ENCODE measurements at places on chromosomes 6 and 20. TPM values are rescaled to one million over a fixed set of nuclear protein-coding genes. Genes with fewer than 3 reads are reported as not detected.

GRCh38 chr6:156885562-156885961 lies 108.4 kb downstream of the ARID1B start:
- no peak for DNase-seq

- peak; percentile 75 for DNase-seq
Observed at GRCh38 chr6:50850223-50851048, 31.8 kb downstream of the TFAP2B start.

DNA sequence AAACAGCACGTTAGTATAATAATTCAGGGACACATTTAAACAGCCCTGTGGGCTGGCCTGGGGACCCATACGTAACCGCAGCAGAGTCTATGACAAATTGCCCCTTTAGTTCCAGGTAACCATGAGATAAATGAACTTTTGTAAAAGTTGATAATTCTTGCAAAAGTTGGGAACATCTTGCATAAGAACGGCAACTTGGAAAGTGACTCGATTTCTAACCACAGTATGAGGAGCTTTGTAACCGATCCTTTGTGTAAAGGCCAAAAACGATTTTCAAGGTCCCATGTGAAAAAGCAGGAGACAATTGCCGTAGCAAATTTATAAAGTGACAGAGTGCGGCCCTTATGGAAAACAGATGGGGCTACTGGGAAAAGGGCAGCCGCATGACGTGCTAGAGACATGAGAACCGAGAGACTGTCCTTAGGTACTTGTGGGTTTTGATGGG lies 81.6 kb downstream of the PSMG4 start:
- DNase-seq: no peak

DNA sequence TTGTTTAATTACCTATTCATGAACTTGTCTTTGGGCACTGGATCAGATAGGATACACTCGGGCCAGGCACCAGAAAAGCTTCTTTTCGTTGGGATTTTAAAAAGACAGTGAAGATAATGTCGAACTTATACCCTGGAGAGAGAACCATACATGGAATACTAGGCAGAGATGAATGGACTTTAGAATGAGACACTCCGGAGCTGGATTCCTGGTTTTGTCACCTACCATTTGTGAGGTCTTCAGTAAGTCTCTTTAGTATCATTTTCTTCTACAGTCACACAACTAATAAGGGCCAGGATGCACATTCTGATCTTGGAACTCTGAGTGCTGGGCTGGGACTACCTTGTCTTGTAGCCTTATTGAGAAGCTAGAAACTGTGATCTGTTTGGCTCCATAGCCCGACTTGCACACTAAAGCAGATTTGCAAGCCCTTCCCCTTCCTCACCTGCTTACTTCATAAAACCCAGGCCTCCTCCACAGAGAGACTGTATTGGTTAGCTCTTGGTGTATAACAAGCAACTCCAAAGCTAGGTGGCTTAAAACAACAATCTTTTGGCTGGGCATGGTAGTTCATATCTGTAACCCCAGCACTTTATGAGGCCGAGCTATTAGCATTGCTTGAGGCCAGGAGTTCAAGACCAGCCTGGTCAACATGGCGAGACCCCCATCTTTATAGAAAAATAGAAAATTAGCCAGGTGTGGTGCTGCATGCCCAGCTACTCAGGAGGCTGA lies 7.4 kb upstream of the IFT52 start:
- DNase-seq: peak; percentile 27

The OR2H1 gene
- not detected for total RNA-seq

DNA sequence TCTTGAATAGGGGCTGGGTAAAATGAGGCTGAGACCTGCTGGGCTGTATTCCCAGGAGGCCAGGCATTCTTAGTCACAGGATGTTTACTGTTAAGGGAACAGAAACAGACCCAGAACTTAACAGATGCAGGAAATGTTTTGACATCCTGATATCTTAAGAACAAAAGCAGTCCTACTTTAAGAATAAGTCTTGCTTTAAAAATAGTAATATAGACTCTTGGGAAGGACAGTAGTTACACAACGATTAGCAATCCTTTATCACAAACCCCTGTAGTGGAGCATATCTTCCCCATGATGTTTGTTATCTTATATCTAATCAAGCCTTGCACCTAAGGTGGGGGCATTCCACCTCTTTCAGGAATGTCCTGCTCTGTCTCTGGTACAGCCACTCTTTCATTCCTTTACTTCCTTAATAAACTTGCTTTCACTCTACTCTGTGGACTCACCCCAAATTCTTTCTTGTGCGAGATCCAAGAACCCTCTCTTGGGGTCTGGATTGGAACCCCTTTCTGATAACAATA lies 493.7 kb upstream of the SULF2 start:
- peak; percentile 50 for DNase-seq

DNA sequence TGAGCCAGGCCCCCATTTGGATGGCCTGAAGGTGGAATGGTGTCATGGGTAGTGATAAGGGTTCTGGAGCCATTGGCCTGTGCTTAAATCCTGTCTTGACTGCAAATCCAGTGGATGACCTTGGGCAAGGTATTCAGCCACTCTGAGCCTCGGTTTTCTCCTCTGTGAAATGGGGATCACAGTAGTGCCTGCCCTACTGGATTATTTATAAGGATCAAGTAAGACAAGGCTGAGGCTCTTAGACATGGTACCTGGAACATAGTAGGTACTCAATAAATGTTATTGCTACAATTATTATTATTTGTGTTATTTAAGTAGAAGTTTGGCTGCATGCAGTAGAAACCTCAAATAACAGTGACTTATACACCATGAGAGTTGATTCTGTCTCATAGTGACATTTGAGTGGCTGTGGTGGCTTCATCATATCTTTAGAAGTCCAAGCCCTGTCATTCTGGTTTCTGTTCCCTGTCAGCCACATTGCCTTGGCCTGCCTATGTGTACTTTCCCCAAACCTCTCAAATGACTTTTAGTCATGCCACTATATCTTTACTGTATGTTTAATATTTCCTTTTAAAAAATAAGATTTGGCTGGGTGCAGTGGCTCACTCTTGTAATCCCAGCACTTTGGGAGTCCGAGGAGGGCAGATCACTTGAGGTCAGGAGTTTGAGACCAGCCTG lies 37.6 kb upstream of the CHMP4B start:
- DNase-seq: no peak

- no peak for DNase-seq
Observed at GRCh38 chr20:41178904-41179432, 41.6 kb downstream of the PLCG1 start.

GRCh38 chr6:31697555-31697954 lies 5.6 kb downstream of the ABHD16A start:
- no peak for DNase-seq

- no peak for DNase-seq
Observed at GRCh38 chr6:139325125-139325524, 33.3 kb upstream of the TXLNB start.

DNA sequence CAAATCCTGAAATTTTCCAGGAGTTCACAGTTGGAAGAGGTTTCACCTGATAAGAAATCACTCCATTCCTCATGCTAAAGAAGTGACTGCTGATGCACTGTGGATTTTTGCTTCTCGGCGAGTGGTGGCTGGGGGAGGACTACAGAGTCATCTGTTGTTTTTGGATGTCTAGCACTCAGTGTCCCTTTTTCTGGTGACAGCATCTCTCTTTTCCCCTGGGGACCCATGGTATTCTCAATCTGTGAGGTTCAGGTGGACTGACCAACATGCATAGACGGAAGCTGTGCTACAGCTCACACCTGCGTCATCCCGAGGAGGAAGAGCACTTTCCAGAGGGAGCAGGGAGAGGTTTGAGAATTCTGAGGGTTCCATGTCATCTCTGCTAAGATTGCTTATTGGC lies 42.7 kb upstream of the ZNF831 start:
- DNase-seq: no peak

DNA sequence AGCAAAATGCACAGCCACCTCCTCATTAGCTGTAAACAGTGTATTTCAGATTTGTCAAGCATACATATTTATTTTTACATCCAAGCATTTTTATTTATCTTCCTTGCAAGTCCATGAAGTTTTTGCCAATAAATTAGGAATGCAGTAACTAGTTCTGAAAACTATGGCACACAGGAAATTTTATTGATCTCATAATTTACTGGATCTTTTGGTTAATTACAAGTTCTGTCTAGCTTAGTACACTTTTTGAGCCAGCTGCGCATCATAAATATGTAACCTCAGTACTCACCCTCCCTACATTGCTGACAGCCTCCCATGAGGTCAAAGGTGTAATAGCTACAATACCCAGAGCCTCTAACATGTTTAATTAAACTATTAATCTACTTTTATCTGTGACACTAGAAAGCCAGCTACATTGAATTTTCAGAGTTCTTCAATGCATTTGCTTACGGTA lies 898.2 kb downstream of the KIF16B start:
- no peak for DNase-seq

The UBE3D gene
- 3.8 TPM for total RNA-seq

The SLC22A16 gene
- total RNA-seq: 0.42 TPM

The SLC22A1 gene
- total RNA-seq: not detected

The SYCP2 gene
- 0.79 TPM for total RNA-seq

DNA sequence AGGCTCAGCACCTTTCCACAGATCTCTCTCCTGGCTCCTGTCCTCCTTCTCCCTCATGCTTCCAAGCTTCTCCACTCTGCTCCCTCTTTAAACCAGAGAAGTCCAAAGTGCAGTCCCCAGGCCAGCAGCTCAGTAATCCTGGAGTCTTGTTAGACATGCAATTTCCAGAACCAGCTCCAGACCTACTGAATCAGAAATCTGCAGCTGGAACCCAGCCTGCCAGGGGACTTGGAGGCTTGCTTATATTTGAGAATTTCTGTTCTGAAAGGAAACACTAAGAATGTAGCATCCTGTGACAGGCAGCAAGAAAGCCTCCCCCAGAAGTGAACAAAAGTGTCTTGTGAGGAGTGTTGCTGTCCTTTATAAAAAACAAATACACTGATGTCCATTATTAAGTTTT lies 438.1 kb downstream of the BCKDHB start:
- no peak for DNase-seq

GRCh38 chr6:127131772-127132376 lies 13.4 kb downstream of the RSPO3 start:
- no peak for DNase-seq

- no peak for DNase-seq
Observed at GRCh38 chr6:137490961-137491360, 3.2 kb downstream of the OLIG3 start.

- no peak for DNase-seq
Observed at GRCh38 chr20:3674995-3675900, 6.6 kb downstream of the ADAM33 start.

The IRF4 gene
- total RNA-seq: not detected

The FAM209B gene
- not detected for total RNA-seq

- DNase-seq: no peak
Observed at GRCh38 chr6:6497541-6497940, 91.0 kb upstream of the LY86 start.

DNA sequence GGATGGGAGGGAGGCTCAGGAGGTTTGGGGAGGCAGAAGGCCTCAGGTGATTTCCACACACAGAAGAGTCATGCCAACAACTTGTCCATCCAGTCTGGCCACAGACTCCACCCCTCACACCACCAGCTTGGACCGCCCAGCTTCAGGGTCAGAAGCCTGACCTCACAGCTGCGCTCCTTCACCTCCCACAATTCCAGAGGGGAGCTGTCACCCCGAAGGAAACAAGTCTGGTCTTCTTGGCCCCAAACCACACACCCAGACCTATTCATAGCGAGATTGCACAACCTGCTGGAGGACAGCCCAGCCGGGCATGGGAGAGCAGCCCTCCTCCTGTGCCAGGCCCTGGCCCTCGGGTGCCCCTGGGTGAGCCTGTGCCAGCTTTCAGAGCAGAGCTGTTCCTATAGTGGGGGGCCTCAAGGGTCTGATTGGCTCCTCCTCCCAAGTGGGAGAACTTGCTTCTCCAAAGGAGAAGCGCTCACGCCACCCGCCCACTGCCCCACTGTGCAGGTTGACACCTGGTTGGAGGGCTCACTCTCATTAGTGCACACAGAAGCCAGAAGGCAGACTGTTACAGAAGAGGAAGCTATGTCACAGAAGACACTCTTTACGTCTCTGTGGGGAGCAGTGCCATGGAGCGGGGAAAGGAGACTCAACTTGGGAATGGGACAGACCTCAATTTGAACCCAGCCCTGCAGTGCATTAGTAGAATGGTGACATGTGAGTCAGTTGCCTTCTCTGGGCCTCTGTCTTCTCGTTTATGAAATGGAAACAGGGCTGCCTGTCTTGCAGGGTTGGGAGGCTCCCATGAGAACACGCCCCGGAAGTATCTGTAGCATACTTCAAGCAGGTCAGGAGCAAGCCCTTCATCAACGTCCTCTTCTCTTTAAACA lies 128.8 kb downstream of the FOXO3 start:
- DNase-seq: peak; percentile 100

- DNase-seq: no peak
Observed at GRCh38 chr6:101961357-101961756, 567.8 kb downstream of the GRIK2 start.

DNA sequence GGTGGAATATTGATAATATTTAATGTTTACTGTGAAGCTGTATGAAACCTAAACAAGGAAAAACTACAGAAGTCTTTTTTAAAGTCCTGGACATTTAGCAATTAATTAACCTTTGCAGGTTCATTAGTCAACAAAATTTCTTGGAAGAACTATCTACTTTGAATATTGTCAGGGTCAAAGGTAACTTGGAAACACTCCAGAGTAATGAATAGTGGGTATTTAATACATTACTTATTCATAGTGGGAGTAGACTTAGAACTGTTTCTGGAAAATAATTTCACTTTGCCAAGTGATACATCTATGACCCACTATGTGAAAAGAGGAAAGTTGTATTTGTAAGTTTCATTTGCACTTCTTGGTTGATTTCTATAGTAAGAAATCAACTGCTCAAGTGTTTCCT lies 319.1 kb downstream of the TFAP2B start:
- DNase-seq: no peak

GRCh38 chr6:45657226-45657625 lies 279.5 kb upstream of the SUPT3H start:
- peak; percentile 69 for DNase-seq

The PBX2 gene
- 20.3 TPM for total RNA-seq

The JAG1 gene
- 10.9 TPM for total RNA-seq

GRCh38 chr6:53240761-53241160 lies 92.1 kb upstream of the GCM1 start:
- DNase-seq: no peak

The BANF2 gene
- total RNA-seq: not detected

DNA sequence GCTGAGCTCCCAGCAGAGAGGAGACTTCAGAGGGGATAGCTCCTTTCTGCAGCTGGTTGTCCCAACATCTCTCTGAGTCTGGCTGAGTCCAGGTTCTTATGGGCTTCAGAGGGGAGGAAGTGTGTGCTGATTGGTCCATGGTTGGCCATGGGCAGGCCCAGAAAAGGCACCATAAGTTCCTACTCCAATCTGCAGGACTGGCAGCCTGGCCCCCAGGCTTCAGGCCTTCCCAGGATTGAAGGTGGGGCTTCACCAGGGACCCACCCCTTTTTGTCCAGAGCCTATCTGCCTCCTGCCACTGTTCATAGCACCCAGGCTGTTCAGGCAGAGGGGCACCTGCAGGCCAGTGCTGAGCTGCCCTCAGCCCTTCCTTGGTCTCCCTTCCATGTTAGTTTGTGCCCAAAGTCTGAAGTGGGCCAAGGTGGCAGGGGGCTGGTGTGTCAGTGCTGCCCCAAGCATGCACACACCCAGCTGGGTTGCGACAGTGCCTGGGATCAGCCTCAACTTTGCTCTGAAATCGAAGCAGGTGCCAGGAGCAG lies 21.6 kb upstream of the TOP1 start:
- DNase-seq: peak; percentile 32

The SRSF12 gene
- not detected for total RNA-seq

Measured in M059J (cell line).